K562 (cell line): ENCODE measurements at places on chromosomes 4 and X. TPM values are rescaled to one million over a fixed set of nuclear protein-coding genes. Genes with fewer than 3 reads are reported as not detected.

DNA sequence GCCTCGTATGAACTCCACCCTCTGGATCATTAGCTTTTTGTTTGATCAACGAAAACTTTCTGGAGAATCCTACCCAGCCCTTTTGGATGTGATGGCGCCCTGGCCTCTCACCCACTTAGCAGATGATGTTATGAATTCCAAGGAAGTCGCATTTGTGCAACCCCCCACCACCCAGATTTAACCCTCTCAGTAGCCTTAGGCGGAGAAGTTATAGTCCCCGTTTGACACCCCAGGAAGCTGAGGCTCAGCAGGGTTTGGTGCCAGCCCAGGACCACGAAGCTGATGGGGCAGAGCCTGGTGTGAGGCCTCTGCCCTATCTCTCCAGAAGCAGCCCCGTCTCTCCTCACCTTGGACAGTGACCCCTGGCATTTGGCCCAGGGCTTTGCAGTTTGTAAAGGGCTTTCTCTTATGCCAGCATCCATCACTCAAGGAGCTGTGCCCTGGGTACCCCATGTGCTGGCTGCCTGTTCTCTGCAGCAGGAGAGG lies 1.0 kb downstream of the WFS1 start:
- no peaks in the 10 kb centered on the region for H3K36me3 ChIP-seq
- peaks cover 39% of the 10 kb centered on the region for H3K27me3 ChIP-seq

GRCh38 chr4:96092151-96092705 lies 252.3 kb downstream of the PDHA2 start:
- no peaks in the 10 kb centered on the region for H3K27me3 ChIP-seq
- H3K4me3 ChIP-seq, result no peak overlapping the region
- no peak for DNase-seq
- H3K4me1 ChIP-seq, result no peaks in the 10 kb centered on the region
- no peak overlapping the region for H3K27ac ChIP-seq

DNA sequence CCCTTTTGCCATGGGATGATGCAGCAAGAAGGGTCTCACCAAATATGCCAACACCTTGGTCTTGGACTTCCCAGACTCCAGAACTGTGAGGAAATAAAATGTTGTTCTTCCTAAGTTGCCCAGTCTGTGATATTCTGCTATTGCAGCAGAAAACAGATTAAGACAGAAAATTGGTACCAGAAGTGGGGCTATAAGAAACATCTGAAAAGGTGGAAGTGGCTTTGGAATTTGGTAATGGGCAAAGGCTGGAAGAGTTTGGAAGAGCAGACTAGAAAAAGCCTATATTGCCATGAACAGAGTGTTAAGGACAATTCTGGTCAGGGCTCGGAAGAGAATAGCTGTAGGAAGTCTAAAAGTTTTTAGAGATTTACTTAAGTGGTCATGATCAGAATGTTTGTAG lies 27.4 kb downstream of the CASP6 start:
- no peaks in the 10 kb centered on the region for H3K4me1 ChIP-seq
- no peak overlapping the region for H3K4me3 ChIP-seq
- no peak for DNase-seq
- H3K27me3 ChIP-seq, result no peaks in the 10 kb centered on the region

DNA sequence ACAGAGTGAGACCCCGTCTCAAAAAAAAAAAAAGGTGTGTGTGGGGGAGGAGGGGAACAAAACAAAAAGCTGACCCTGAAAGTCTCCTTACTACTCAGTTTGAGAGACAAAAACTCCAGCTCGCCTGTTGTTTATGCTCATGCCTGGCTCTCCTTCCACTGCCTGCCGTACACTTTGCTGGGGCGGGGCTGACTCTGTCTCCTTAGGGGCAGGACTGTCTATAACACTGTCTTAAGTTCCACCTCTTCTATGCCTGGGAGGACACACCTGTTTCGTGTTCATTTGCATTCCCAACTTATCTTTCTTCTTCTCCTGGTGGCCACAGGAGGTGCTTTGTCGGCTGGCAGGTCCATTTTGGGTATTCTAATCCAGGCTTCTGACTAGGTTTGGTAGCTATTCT lies 81.4 kb downstream of the MTNR1A start:
- peak; percentile 9 for DNase-seq
- H3K36me3 ChIP-seq, result no peaks in the 10 kb centered on the region; the same call in 2 of the 3 replicates
- H3K4me3 ChIP-seq, result no peak overlapping the region
- H3K27me3 ChIP-seq, result no peaks in the 10 kb centered on the region
- H3K4me1 ChIP-seq, result no peaks in the 10 kb centered on the region

ADH1A gene
- polyA plus RNA-seq, result not detected in 2 replicates

- DNase-seq, result peak; percentile 31
- H3K27me3 ChIP-seq, result no peaks in the 10 kb centered on the region
- no peaks in the 10 kb centered on the region for H3K36me3 ChIP-seq
- H3K4me3 ChIP-seq, result no peak overlapping the region
- H3K27ac ChIP-seq, result no peak overlapping the region
These were observed 218.2 kb downstream of the IDS start for GRCh38 chrX:149286940-149287349.

DNA sequence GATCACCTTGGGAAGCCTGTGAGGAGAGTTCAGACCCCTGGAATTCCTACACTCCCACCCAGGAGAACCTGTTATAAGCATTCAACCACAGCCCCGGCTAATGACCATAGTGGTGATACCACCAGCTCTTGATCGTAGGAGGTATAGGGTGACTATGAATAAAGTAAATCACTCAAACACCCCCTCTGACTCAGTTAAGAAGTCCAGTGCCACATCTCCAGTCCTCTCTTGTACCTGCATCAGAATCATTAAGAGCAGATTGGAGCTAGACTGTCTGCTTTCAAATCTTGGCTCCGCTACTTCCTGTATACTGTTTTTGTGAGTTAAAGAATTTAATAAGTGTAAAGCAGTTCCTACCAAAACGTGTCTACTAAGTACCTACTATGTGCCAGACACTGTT lies 565.1 kb upstream of the DIPK2B start:
- H3K27ac ChIP-seq, result no peak overlapping the region
- DNase-seq, result no peak
- no peaks in the 10 kb centered on the region for H3K27me3 ChIP-seq
- no peak overlapping the region for H3K4me3 ChIP-seq
- H3K36me3 ChIP-seq, result no peaks in the 10 kb centered on the region

- H3K27me3 ChIP-seq, result no peaks in the 10 kb centered on the region
- no peaks in the 10 kb centered on the region for H3K36me3 ChIP-seq
- H3K4me1 ChIP-seq, result no peaks in the 10 kb centered on the region
- H3K4me3 ChIP-seq, result no peak overlapping the region
- no peak overlapping the region for H3K27ac ChIP-seq
These were observed 572.0 kb downstream of the INPP4B start for GRCh38 chr4:142274137-142274536.

DNA sequence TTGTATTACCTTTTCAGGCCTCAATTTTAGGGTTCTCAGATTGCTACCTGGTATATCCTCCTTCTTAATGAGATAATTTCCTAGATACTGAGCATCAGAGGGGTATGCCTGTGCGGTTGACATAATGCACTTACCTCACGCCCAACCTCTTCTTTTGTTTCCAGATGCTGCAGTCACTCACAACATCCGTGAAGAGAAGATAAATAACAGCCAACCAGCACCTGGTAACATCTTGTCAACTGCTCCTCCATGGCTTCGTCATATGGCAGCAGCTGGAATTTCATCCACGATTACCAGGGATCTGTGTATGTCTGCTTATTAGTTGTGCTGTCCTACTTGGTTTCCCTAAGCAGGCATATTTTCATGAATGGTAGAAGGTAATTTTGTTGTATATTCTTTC lies 16.7 kb downstream of the SAGE1 start:
- H3K36me3 ChIP-seq, result peaks cover 71% of the 10 kb centered on the region; the same call in 2 of the 3 replicates
- no peak for DNase-seq
- H3K27ac ChIP-seq, result no peak overlapping the region
- H3K4me1 ChIP-seq, result peaks cover 11% of the 10 kb centered on the region; the same call in 2 of the 3 replicates
- H3K4me3 ChIP-seq, result no peak overlapping the region

DNA sequence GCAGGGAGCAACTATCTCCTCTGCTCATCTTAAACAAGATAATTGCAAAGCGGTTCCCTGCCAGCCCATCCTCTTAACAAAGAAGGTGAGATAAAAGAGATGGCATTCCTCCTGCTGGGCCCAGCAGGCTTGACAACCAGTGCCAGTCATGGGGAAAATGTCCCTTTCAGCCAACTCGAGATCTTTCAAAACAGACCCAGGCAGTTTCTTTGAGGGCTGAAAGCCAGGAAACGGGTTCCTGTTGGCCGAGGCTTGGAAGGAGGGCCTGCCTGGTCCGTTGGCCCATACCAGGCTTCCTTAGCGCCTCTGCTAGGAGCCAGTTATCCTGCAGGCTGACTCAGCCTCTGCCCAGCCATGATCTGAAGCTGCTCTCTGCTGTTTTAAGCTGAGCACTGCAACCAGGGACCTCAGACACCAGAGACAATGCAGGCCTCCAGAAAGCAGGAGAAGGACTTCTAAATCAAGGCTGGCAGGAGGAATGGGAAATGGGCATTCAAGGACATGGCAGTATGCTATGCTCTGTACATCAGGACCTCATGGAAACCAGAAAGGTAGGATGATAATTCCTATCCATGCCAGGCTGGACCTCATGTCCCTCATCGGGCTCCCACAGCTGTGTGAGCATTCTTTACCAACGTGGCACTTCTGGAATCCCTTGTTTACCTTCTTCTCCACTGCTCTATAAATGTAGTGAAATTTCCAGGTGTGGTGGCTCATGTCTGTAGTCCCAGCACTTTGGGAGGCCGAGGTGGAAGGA lies 42.4 kb upstream of the SLC2A9 start:
- H3K4me3 ChIP-seq, result no peak overlapping the region
- H3K4me1 ChIP-seq, result no peaks in the 10 kb centered on the region
- peaks cover 7% of the 10 kb centered on the region; the same call in 2 of the 3 replicates for H3K27me3 ChIP-seq
- H3K27ac ChIP-seq, result no peak overlapping the region
- no peaks in the 10 kb centered on the region for H3K36me3 ChIP-seq
- DNase-seq, result no peak

GUCY1B1 gene
- not detected in 2 replicates for polyA plus RNA-seq

DNA sequence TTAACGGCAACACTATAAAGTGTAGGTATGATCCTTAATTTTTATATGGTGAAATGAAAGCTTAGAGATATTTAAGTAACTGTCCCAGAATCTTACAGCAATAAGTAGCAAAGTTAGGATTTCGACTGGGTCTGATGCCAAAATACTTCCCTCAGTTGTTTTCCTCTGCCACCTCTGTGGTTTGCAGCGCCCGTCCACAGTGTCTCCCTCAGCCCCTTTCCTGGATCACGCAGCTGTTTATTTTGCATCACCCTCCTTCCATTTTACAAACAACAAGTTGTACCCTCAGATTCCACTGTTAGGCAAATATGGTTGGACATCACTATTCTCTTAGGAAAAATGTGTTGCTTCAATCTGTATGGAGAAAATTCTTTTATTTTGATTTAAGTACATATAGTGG lies 56.1 kb downstream of the RAPGEF2 start:
- no peak overlapping the region for H3K27ac ChIP-seq
- no peaks in the 10 kb centered on the region for H3K36me3 ChIP-seq
- peaks cover 35% of the 10 kb centered on the region; the same call in 2 of the 3 replicates for H3K4me1 ChIP-seq

- no peaks in the 10 kb centered on the region for H3K27me3 ChIP-seq
- no peaks in the 10 kb centered on the region for H3K36me3 ChIP-seq
- no peak overlapping the region for H3K27ac ChIP-seq
- no peak for DNase-seq
These were observed 177.7 kb upstream of the PPARGC1A start for GRCh38 chr4:24067367-24068193.

DNA sequence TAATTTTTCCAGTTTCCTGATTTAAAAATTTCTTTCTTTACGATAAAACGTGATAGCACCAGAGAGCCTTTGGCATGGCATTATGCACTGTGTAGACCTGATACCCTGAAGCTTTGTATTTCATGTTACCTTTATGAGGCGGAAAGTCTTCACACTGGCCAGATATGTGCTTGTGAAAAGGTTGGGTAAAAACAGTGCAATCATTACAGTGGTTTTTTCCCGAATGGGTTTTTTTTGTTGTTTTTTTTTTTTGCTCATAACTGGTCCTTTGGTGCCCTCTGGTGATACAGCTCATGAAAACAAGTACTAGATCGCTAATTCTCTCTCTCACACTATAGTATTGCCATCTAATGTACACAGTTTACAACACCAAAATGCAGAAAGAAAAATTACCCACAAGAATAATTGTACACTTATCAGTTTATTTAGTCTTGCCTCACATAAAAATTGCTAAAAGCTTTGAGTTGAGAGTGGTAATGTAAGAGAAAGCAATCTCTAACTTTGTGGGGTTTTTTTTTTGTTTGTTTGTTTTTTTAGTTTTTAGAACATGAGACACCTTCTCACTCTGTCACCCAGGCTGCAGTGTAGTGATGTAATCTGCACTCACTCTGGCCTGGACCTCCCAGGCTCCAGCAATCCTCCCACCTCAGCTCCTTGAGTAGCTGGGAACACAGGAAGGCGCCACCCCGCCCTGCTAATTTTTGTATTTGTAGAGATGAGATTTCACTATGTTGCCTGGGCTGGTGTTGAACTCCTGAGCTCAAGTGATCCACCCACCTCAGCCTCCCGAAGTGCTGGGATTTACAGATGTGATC lies 21.3 kb downstream of the SPCS3 start:
- no peaks in the 10 kb centered on the region for H3K4me1 ChIP-seq
- H3K27me3 ChIP-seq, result no peaks in the 10 kb centered on the region
- H3K36me3 ChIP-seq, result no peaks in the 10 kb centered on the region
- no peak overlapping the region for H3K4me3 ChIP-seq
- peak; percentile 40 for DNase-seq
- no peak overlapping the region for H3K27ac ChIP-seq

DNA sequence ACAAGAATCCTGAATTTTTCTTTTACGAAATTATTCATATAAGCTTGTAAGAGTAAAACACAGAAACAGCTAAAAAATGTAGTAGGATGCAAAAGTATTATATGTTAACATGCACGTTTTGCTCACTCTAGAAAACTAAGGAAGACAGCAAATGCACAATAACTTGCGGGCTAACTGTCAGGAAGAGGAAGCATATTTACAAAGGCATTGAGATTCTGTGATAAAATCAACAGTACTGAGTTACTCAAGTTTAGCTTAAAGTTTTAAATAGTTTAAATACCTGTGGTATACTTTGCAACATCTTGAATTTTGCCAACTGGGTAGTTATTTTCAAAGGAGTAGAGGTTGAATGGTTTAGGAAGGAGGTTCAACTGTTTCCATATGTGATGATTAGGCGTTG lies 37.0 kb downstream of the SH2D1A start:
- no peaks in the 10 kb centered on the region for H3K27me3 ChIP-seq
- no peaks in the 10 kb centered on the region for H3K4me1 ChIP-seq
- no peak for DNase-seq

- DNase-seq, result no peak
- H3K36me3 ChIP-seq, result no peaks in the 10 kb centered on the region
- H3K27ac ChIP-seq, result no peak overlapping the region
- H3K4me1 ChIP-seq, result peaks cover 4% of the 10 kb centered on the region
These were observed 81.5 kb downstream of the CLDN34 start for GRCh38 chrX:10048707-10049106.

GDI1 gene
- polyA plus RNA-seq, result 78.1 and 86.1 TPM in 2 replicates

DNA sequence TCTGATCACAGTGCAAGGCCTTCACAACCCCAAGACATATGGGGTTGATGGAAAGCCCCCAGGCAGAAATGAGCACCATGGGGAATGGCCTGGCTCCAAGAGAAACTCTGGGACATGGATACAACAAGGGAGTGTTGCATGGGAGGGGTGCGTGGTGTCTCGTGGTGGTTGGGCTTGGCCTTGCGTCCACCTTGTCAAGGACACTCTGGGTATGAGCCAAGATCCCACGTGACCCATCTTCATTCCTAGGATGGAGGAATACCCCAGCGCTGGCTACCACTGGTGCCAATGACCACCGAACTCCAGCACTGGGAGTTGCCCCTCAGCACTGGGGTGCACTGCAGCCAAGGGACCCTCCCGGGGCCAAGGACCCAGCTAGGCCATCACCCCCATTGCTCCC lies 267.5 kb upstream of the AGTR2 start:
- H3K27me3 ChIP-seq, result no peaks in the 10 kb centered on the region
- H3K4me3 ChIP-seq, result no peak overlapping the region

- no peaks in the 10 kb centered on the region for H3K27me3 ChIP-seq
- no peak for DNase-seq
- no peaks in the 10 kb centered on the region for H3K36me3 ChIP-seq
These were observed 16.1 kb downstream of the NIPAL1 start for GRCh38 chr4:48032721-48033120.
